Activated CD4-positive, alpha-beta memory T cell treated with anti-CD3 and anti-CD28 coated beads, Interleukin-2, amount 10 ng/mL, durations not matched to agents 7 days and 5 days (primary cell): ENCODE measurements at places on chromosomes 7 and 10.

DNA sequence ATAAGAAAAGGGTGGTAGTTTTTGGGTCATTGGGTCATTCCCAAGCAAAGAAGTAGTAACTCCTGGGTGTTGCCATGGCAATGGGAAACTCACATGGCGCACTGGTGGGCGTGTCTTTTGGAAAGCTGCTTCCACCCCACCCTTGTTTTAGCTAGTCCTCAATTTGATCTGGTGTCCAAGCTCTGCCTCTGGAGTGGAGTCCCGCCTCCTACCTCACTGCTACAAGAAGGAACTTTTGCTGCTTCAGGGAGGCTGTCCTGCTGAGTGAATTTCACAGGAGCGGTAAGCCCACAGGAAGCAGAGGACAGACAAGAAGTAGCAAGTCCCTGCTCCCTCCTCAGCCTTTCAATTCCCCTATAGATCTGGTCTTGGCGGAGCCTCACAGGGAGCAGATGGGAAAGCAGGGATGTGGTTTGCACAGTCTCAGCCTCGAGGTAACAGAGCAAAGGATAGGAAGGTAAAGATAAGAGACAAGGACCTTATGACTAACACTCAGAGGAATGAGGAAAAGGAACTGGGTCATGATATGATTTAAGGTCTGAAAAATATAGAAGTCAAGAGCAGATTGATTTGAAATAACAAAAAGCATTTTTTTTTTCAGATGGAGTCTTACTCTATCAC is 700.3 kb downstream of the TNS3 start:
- no peak for DNase-seq

GRCh38 chr7:158519633-158520174 is 67.9 kb downstream of the PTPRN2 start:
- no peak for DNase-seq

DNA sequence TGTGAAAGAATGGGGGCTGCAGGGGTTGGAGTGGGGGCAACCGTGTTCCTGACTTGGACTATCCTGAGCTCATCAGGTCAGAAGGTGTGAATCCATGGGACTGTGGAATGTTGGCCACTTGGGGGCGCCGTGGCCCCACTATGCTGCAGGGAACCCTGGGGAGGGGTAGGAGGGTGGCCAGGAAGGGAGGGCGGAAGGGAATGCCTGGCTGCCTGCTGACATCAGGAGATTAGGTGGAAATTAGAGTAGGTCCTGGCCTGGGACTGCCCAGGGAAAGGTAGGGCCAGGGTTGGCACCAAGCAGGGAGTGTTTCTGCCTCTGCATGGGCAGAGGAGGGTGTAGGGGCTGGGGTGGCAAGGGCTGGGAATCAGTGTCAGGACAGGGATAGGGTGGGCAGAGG is 65.8 kb upstream of the PRSS58 start:
- DNase-seq, result peak; percentile 48

DNA sequence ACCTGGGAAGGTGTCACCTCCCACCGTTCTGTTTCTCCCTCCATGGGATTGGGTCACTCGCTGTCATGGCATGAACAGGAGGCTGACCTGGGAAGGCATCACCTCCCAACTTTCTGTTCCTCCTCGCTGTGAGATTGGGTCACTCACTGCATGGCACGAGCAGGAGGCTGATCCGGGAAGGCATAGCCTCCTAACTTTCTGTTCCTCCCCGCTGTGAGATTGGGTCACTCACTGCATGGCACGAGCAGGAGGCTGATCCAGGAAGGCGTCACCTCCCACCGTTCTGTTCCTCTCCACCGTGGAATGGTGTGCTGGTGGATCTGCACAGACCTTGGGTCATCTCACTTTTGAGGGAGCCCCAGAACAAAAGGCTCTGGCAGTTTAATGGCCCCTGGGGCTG is 239.2 kb upstream of the PRKCQ start:
- no peak for DNase-seq

DNA sequence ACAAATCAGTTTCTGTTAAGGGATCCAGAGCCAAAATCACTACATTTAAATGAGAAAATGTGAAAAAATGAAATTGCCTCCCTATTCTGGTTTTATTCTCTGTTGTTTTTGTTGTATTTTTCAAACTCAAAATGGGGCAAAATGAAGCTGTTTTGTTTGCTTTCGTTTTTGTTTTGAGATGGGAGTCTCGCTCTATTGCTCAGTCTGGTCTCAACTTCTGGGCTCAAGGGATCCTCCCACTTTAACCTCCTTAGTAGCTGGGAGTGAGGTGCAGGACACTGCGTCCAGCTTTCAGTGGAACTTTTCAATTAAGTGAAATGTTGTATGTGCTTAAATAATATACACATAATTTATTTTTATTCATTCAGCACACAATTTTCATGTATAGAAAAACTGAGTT is 205.0 kb downstream of the SORCS1 start:
- DNase-seq, result no peak

DNA sequence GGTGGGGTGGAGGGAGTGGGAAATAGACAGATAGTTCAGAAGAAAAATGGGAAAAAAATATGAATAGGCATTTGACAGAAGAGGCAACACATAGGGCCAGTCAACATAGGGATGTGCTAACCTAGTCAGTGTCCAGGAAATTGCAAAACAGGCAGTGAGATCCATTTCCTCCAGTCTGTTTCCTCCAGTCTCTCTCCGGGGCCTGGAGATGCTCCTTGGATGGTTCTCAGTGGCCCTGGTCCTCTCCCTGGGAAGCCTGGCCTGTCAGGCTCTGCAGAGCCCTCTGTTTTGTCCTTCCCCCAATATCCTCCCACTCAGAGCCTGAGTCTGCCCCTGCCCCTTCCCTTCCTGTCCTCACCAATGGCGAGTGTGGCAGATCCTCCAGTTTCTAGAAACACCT is 52.6 kb downstream of the SYPL1 start:
- DNase-seq, result no peak

DNA sequence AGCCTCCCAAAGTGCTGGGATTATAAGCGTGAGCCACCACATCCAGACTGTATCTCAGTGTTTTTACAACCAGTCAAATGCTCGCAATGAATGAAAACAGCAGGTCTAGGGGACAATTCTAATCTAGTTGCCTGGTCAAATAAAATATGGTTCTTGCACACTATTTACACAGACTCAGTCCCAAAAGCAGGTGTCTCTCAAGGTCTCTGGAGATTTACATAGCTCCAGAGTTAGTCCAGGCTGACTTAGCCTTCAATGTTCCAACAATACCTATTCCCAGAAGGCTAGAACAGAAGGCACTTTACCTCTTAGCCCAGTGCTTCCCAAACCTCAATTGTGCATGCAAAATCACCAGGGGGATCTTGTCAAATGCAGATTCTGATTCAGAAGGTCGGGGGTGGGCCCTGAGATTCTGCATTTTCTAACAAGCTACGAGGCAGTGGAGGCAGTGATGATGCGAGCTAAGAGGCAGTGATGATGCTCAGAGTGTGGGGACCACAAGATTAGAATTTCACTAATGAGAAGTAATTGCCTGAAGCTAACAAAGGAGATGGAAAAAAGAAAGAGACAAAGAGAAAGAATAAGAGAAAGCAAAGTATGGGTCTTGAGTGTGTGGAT is 6.4 kb downstream of the KIAA1549 start:
- DNase-seq, result no peak

DNA sequence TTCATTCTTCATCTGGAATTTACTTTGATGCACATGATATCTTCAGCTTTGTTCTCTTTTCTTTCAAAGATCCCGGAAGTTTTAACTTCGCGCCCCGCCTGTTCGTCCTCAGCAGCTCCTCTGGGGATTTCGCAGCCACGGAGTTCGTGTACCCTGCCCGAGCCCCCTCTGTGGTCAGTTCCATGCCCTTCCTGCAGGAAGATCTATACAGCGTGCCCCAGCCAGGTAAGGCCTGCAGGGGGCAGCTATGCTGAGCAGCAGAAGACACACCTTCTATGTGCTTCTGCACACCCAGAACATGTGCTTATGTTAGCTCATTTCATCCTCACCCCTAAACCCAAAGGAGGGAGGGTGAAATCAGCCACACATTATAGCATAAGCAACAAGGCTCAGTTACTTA is 79.7 kb upstream of the LYZL2 start:
- no peak for DNase-seq

GRCh38 chr7:41447450-41448042 is 255.3 kb downstream of the INHBA start:
- no peak for DNase-seq

- DNase-seq, result no peak
These were observed 91.4 kb downstream of the FAM107B start for GRCh38 chr10:14683256-14683655.

- DNase-seq, result no peak
These were observed 779.3 kb downstream of the INHBA start for GRCh38 chr7:40923626-40924025.

DNA sequence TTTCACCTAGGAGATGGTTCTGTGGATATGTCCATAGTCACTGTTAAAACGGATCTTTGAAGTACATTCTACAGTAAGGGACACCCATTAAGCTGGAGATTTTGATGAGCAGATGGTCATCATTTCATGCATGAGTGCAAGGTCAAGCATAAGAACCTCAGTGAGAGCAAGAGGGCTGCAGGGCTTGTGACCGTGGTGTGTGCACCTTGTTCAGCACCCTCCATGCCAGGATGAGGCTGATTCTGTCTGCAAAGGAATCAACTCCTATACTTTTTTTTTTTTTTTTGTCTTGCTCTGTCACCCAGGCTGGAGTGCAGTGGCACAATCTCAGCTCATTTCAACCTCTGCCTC is 17.6 kb downstream of the PDSS1 start:
- no peak for DNase-seq

GRCh38 chr10:111871458-111871857 is 312.1 kb downstream of the GPAM start:
- no peak for DNase-seq
